ENCODE measurements at places on chromosomes 6 and 20. TPM values are rescaled to one million over a fixed set of nuclear protein-coding genes. Genes with fewer than 3 reads are reported as not detected.

DNA sequence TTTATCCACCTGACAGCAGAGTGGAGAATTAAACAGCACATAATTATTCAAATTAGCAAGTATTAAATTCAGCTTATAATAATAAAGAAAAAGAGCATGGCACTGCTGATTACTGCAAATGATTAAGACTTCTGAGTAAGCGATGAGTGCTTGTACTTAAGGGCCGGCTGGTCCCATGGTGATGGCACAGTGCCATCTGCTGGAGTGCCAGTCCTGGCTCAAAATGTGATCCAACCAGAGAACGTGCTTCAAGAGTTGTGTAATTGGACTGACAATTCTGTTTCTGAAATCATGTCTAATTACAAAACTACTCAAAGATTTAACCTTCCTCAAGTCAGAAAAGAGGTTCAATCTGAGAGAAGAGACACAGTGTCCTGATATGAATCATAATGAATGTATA is 181.6 kb upstream of the RGS17 start:
- H3K27ac ChIP-seq = no peak overlapping the region
- no peaks in the 10 kb centered on the region for H3K36me3 ChIP-seq
- no peaks in the 10 kb centered on the region for H3K4me1 ChIP-seq
- no peak overlapping the region for H3K4me3 ChIP-seq
- DNase-seq = peak; percentile 87

OR2W1 gene
- not detected for total RNA-seq

DNA sequence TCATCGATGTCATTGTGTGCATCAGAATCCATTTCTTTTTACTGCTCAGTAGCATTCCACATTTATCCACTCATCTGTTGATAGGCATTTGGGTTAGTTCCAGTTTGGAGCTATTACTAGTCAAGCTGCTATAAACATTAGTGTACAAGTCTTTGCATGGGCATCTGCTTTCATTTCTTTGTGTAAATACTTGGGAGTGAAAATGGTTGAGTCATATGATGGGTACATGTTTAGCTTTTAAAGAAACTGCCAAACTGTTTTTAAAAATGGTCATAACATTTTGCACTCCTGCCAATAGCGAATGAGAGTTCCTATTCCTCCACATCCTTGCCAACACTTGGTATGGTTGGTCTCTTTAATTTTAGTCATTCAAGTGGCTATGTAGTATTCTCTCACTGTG is 21.2 kb upstream of the SLC22A2 start:
- H3K27ac ChIP-seq = no peak overlapping the region
- H3K27me3 ChIP-seq = no peaks in the 10 kb centered on the region
- no peak overlapping the region for H3K4me3 ChIP-seq
- no peaks in the 10 kb centered on the region for H3K4me1 ChIP-seq

RPRD1B gene
- 33.1 TPM for total RNA-seq

DNA sequence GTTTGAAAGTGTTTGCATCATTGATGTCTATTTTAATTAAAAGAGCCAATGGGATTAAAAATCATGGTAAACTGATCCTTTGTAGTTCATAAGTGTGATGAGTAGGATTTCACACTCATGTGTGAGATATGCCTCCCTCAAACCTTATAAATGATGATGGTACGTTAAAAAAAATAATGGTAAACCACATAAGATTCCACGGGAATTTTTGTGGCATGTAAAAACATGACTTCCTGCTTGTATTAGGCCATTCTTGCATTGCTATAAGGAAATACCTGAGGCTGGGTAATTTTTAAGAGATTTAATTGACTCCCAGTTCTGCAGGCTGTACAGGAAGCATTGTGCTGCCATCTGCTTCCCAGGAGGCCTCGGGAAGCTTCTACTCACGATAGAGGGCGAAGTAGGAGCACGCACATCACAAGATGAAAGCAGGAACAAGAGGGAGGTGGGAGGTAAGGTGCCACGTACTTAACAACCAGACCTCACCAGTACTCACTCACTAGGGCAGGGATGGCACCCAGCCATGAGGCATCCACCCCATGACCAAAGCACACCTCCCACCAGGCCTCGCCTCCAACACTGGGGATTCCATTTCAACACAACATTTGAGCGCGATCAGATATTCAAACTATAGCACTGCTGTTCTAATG is 187.6 kb upstream of the QKI start:
- H3K27me3 ChIP-seq = no peaks in the 10 kb centered on the region
- no peak overlapping the region for H3K4me3 ChIP-seq

C20orf204 gene
- total RNA-seq = 1.9 TPM

CCN5 gene
- 112 TPM for total RNA-seq

DNA sequence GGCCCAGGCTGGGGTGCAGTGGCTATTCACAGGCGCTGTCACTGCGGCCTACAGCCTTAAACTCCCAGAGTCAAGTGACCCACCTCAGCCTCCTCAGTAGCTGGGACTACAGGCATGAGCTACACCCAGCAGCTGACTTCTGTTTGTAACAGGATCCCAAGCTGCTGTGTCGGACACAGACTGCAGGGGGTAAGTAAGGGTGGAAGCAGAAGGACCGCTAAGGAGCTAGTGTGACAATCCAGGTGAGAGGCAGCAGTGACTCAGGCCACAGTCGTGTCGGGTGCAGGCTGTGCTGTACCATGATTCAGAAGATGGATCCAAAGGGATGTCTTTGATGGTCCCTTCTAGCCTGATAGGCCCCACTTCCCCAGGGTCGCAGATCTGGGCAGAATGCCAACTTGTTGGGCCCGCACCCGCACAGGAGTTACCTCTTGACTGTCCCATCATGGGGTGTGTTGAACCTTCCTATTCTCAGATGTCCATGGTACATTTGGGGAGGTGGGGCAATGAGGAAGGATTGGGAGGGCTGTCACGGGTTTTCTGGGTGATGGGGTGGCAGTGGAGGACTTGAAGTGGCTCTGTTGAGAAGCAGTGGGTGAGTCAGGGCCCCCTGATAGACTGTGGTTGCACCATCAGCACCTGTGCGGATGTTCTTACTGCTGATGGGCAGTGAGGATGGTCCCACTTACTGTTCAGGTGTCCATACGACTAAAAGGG is 25.3 kb downstream of the AAR2 start:
- no peak for DNase-seq
- H3K4me1 ChIP-seq = no peaks in the 10 kb centered on the region
- no peaks in the 10 kb centered on the region for H3K27me3 ChIP-seq

KIAA0408 gene
- total RNA-seq = 55.0 TPM
